Stimulated activated CD4-positive, alpha-beta T cell treated with anti-CD3 and anti-CD28 coated beads, Interleukin-4, amount 100 ng/mL, for 1 hour (primary cell): ENCODE measurements at places on chromosomes 12 and 14.

DNA sequence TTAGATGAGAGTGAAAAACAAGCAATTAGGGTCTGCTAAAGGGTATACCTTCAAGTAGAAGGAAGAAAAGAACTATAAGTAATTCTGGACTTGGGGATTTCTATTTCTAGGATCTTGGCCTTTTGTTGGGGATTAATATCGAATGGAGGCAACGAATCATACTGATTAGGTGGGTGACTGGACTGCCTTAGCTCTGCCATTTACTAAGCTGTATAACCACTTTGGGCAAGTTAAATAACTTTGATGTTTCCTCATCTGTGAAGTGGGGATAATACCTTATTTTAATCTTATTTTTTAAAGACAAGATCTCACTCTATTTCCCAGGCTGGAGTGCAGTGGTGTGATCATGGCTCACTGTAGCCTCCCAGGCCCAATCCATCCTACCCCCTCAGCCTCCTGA lies 6.6 kb downstream of the IKBIP start:
- DNase-seq, result no peak

DNA sequence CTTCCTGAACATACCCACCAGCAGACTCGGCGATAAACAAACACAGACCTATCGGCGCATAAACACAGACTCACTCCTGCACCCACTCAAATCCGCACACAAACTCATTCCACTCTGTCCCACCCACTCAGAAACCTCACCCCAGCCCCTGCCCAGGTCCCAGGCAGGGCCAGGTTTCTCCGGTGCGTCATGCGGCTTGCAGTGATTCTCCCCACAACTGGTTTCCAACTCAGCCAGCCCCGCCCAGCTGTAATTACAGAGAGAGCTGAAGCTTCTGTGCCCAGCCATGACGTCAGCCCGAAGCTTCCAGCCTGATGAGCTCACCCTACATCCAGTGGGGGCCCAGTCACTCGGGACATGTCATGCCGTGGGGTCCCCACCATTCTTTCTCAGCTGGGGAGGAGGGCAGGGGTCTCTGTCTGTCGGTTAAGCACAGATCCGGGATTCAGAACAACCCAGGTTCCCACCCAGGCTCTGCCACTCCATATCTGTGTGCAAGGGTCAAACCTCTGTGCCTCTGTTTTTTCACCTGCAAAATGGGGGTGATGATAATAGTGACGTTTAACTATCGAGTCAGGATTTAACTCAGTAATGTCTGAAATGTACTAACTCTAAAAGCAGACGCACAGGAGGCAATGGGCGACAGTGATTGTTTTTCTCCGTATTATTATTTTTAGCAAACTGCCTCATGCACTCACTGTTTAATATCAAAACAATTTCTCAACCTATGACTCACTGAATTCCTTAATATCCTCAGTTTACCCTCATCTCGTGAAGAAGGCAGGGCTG lies 2.3 kb upstream of the HSPB8 start:
- no peak for DNase-seq

- no peak for DNase-seq
These were observed 24.5 kb downstream of the CDKN1B start for GRCh38 chr12:12741660-12742059.

DNA sequence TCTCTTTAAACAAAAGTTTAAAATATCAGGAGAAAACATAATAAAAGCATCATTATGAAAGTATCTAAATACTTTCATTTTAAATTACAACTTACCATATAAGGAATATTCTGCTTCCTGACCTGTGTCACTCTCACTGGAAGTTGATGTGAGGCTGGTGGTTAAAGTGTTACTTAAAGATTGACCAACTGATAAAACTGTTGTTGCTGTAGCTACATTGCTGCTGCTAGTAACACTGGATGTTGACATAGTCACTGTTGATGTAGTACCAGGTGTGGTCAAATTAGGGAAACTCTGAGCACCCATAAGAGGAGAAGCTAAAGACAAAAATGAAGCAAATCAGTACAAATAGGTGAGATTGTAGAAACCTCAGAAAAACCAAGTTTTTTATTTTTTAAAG lies 79.9 kb downstream of the HECTD1 start:
- DNase-seq, result no peak

- DNase-seq, result no peak
These were observed 92.6 kb downstream of the GALNT8 start for GRCh38 chr12:4812624-4813327.

DNA sequence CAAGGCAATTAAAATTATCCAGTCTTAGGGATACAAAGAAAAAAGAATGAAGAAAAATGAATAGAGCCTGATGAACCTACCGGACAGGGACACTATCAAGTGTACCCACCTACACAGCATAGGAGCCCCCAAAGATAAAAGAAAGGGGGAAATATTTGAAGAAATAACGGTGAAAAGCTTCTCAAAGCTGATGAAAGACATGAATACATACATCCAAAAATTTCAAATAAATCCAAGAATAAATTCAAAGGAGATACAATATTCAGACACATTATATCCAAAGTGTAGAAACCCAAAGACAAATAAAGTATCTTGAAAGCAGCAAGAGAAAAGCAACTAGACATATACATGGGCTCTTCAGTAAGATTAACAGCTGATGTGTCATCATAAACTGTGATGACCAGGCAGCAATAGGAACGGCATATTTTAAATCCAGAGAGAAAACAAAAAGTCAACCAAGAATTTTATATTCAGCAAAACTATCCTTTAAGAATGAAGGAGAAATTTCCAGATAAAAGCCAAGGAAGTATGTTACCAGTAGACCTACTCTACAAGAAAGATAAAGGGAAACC lies 56.0 kb downstream of the CDK17 start:
- no peak for DNase-seq

GRCh38 chr14:100442036-100442435 lies 118.9 kb downstream of the SLC25A47 start:
- DNase-seq, result no peak

GRCh38 chr14:99667821-99668220 lies 16.3 kb upstream of the CYP46A1 start:
- no peak for DNase-seq

GRCh38 chr14:73125746-73126145 lies 10.6 kb upstream of the PSEN1 start:
- no peak for DNase-seq

- no peak for DNase-seq
These were observed 23.4 kb downstream of the SLC25A29 start for GRCh38 chr14:100282766-100283419.

DNA sequence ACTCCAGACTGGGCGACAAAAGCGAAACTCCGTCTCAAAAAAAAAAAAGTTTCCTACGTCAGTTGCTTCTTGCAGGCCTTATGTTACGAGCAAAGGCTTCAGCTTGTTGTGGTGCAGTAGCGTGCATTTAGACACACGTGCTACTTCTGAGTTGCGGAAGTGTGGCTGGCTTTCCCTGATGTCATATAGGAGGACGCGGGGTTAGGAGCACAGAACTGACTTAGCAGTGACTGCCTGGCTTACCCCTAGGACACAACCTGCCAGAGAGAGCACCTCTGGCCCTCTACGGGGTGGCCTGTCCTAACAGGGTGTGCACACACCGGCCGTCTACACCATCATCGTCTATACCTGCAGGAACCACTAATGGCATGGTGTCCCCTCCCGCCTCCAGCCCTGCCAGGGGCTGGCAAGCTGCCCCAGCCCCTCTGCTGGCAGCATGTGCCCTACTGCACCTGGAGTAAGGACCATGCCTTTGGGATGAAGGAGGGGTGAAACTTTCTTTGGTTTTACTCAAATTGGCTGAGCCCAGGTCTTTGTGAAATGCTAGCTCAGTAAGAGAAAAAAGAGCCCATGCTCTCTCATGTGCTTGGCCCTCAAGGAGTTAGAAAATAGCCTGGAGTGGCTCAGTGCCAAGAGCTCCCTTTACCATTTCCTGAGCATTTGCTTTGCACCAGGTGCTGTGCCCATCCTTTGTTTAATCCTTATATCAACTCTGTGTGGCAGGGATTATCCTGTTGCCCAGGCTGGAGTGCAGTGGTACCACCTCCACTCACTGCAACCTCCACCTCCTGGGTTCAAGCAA lies 1.7 kb upstream of the GPR68 start:
- DNase-seq, result peak; percentile 61

GRCh38 chr12:126506426-126507182 lies 1441.4 kb downstream of the AACS start:
- DNase-seq, result no peak

DNA sequence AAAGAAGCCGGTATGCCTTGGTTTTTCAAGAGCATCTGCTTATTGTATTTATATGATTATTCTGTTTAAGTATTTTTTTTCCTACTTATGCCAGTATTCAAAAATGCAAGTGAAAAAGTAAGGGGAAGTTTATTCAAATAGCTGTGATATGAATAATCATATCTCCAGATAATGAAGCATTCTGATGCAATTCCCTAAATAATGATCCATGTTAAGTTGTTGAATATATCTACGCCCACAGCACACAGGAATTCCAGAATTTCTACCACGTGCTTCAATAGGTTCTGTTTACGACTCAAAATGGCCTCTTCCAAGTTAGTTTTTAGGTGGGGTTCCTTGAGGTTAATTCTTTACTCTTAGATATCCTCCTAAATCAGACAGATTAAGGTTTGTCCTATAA lies 208.3 kb downstream of the NAV3 start:
- DNase-seq, result no peak

GRCh38 chr12:47964106-47964728 lies 821 bp downstream of the TMEM106C start:
- DNase-seq, result no peak

GRCh38 chr12:57143454-57143853 lies 4.0 kb downstream of the LRP1-AS start:
- DNase-seq, result no peak

GRCh38 chr12:46686267-46686942 lies 139.4 kb downstream of the SLC38A4 start:
- no peak for DNase-seq

GRCh38 chr14:70789961-70790360 lies 19.4 kb downstream of the MAP3K9 start:
- DNase-seq, result no peak

- no peak for DNase-seq
These were observed 100.9 kb downstream of the UNC79 start for GRCh38 chr14:93531644-93532043.

DNA sequence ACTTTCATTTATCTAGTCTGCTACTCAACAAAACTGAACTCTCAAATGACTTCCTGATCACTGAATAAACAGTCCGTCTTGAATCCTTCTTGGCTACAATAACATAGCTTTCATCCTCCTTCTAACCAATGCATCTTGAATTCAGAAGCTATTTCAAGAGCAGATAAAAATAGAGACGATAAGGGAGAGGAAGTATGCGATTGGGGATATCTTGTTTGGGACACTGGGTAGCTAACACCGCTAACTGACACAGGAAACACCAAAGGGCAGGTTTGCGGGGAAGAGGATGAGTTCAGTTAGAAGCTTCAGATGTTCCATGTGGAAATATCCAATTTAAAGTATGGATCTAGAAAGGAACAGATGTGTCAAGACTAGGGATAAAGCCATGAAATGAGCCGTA lies 102.5 kb downstream of the SLC41A2 start:
- DNase-seq, result no peak

DNA sequence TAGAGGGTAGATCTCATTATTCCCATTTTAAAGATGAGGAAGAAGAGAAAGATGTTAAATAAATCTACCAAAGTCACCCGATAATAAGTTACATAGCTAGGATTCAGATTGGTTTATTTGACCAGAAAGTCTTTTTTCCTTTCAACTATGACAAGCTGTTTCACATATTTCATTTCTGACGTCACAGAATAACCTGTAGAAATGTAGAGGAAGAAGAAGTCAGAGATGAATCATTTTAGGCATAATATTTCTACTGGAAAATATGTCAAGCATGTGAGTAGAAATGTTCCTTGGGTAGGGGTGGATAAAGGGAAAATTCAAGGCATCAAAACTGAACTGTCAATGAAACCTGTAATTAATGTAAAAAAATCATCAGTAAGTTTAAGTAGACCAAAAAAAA lies 107.0 kb downstream of the MGST1 start:
- DNase-seq, result no peak

- DNase-seq, result no peak
These were observed 7.8 kb downstream of the KLRK1 start for GRCh38 chr12:10381928-10382628.

DNA sequence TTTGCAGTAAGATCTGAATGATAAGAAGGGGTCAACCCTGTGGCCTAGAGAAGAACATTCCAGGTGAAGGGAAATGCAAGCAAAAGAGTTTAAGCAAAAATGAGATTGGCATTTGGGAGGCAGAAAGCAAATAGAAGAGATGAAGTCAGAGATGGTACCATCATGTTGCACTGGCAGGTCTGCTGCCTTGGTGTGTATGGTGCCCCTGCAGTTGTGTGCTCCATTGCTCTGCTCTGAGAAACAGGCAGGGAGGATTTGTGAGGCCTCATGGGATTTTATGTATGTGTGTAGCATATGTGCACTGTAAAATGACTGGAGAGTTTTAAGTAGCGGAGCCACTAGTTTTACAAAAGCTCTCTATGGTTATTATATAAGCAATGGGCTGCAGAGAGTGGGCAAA lies 6.6 kb downstream of the LDHB start:
- no peak for DNase-seq

- DNase-seq, result no peak
These were observed 98.7 kb downstream of the ASCL4 start for GRCh38 chr12:107873223-107873622.

DNA sequence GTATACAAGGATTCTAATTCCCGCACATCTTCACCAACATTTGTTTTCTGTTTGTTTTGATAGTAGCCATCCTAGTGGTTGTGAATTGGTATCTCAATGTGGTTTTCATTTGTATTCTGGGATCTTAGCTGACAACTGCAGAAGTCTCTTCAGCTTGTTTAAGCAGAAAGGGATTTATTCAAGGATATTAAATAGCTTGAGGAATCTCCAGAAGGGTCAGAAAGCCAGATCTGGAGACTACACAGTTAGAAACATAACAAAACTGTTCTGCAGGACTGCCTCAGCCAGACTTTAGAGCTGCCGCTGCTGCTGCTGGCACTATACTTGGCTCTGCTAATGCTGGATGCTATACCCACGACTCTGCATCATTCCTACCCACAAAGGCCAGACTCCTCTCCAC lies 13.4 kb upstream of the CDKL1 start:
- DNase-seq, result no peak

- DNase-seq, result no peak
These were observed 123.0 kb downstream of the ESRRB start for GRCh38 chr14:76498976-76499375.

- DNase-seq, result no peak
These were observed 140.2 kb downstream of the STXBP6 start for GRCh38 chr14:24909523-24910302.

DNA sequence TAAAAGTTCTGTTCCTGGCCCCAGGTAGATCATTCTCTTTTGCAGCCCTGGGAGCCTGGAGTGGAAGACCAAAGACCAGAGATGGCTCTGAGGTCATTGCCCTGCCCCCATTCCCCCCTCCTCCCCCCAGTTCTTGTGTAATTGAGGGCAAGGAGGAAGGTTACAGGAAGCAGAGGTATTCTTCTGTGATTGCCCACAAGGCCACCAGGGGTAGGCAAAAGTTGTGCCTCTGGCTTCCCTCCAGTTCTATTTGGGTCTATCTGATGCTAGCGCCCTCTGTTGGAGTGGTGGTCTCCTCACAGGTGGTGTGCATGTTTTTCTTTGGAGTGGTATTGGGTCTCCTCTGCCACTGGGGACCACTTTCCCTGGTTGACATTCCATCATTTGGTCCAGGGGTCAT lies 41.2 kb upstream of the CRY1 start:
- peak; percentile 8 for DNase-seq

GRCh38 chr12:60191271-60191670 lies 595.4 kb downstream of the SLC16A7 start:
- no peak for DNase-seq

GRCh38 chr12:2652401-2653081 lies 142.2 kb upstream of the FKBP4 start:
- DNase-seq, result no peak
